ENCODE measurements at places on chromosomes 6 and 20.

DNA sequence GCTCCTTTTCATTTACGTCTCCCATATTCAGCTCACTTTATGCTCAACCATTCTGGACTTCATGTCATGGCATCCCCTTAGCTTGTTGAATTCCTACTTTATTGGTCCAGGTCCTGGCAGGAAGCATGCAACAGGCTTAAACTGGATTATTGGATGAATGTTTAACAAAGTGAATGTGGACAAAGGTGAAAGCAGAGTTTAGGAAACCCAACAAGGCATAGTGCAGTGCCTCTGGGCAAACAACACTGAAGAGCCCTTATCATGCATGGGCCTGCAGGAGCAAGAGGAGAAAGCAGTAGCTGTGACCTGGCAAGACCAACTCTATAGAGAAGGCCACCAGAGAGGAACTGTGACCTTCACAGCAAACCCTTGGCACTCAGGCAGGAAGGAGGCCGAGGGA, 5.3 kb upstream of the ANKRD66 start:
- no peak for DNase-seq

DNA sequence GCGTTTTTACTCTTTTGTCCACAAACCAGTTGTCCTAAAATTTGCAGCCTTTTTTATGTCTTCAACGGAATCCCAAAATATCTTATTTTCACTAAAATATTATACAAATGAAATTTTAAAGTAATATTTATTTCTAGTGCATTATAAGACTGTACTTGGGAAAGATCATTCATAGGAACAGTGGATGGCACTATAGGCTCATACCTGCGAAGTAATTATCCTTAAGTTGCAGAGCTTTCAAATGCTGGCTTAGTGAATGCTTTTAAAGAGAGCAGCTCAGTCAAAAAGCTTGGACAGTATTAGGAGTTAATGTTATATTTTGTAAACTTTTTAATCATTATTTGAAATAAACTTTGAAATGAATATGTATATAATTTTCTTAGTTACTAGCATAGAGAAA, 254.9 kb downstream of the CDKAL1 start:
- DNase-seq: no peak

DNA sequence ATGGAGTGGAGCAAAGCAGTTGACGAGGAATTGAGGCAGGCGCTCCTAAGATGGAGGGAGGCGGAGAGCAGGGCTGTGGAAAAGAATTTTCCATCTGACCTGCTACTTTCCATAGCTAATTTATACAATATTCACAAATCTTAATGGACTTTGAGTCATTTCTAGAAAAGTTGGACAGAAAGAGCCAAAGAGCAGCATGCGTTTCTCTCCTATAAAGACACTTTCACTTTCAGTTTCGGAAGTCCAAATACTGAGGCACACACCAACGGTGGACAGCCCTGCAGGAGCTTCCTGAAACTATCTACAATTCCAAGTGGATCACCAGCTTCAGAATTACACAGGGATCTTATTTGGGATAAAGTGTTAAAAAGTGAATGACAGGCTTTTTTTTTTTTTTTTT, 43.5 kb downstream of the PANK2 start:
- DNase-seq: no peak

DNA sequence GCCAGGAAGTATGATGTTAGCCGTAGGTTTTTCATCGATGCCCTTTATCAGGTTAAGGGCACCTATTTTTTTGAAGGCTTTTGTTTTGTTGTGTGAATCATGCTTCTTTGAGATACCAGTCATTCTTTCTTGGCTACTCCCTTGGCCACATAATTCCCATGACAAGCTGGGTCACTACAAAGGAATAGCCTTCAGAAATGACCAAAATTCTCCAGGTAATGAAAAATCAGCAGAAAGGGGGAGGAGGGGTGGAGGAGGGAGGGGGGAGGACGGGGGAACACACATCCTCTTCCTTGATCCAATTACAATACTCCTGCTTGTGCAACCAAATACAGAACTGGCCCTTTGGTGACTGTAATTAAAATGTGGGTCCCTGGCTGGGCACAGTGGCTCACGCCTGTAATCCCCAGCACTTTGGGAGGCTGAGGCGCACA, 21.7 kb upstream of the TGM2 start:
- DNase-seq: no peak

GRCh38 chr6:4801491-4802110, 25.4 kb downstream of the CDYL start:
- no peak for DNase-seq

DNA sequence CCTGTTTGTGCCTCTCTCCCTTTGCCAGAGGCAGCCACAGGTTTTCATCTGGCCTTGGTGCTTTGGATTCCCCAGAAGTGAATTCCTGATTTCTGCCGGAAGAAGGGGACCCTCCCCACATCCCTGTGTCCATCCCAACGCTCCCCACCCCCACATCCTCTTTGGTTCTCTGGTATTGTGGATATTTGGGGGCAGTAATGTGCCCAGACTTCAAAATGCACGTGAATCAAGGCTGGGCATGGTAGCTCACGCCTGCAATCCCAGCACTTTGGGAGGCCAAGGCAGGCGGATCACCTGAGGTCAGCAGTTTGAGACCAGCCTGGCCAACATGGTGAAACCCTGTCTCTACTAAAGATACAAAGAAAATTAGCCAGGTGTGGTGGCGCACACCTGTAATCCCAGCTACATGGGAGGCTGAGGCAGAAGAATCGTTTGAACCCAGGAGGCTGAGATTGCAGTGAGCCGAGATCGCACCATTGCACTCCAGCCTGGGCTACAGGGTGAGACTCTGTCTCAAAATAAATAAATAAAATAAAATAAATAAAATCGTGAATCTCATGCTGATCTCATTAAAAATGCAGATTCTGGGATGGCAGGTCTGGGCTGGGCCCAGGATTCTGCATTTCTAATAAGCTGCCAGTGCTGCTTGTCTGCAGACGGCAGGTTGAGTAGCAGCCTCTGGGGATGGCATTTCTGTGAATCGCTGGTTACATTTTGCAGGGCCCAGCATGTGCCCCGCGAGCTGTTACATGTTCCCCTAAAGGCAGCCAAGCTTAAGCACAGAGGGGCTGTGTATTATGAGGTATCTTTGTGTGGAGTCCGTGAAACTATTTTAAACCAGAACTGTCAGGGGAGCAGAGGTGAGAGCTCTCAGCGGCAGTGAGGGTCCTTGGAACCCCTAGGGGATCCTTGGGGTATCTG, 49.0 kb downstream of the SYNJ2 start:
- no peak for DNase-seq
